ENCODE measurements at places on chromosomes 6 and 20.

- DNase-seq, result no peak
These were observed 698.5 kb downstream of the FRK start for GRCh38 chr6:115362234-115362633.

GRCh38 chr6:105330913-105331312 lies 72.0 kb downstream of the PREP start:
- no peak for DNase-seq

DNA sequence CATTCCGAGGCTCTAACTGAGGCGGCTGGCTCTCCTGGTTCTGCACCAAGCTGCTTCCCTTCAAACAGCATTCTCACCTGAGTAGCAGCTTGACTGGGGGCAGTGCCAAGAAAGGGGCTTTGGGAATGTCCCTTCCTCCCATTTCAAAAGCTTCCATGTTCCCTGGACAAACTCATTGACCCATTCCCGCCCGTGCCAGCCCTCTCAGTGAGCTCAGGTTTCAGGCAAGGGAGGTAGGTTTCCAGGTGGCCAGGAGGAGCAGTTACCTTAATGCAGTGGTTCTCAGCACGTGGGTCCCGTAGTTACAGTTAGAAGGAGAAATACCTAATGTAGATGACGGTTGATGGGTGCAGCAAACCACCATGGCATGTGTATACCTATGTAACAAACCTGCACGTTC lies 135.2 kb downstream of the ELOVL4 start:
- DNase-seq, result no peak

GRCh38 chr20:32249030-32249738 lies 28.3 kb upstream of the KIF3B start:
- DNase-seq, result no peak

DNA sequence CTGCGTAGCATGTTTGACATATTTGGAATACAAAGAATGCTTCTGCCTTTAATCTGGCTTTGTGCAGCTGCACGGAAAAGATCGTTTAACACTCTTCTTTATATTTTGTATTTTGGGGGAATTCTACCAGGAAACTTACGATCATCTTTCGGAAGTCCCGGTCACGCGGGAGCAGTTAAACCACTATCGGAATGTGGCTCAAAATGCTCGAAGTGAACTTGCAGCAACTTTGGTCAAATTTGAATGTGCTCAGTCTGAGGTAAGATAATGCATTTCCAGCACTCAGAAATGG lies 42.3 kb downstream of the CCDC170 start:
- no peak for DNase-seq

Data from astrocyte of the spinal cord (primary cell).